SJCRH30 (cell line): ENCODE measurements at places on chromosomes 13 and 19. TPM values are rescaled to one million over a fixed set of nuclear protein-coding genes. Genes with fewer than 3 reads are reported as not detected.

Gene ZNF724
- total RNA-seq, result 38.5 and 43.8 TPM in 2 replicates

- H3K27ac ChIP-seq, result no peak overlapping the region
- no peak overlapping the region for H3K4me3 ChIP-seq
- no peaks in the 10 kb centered on the region for H3K36me3 ChIP-seq
- DNase-seq, result no peak
Measured at GRCh38 chr13:38730332-38730731, 43.5 kb downstream of the FREM2 start.

- H3K27me3 ChIP-seq, result no peaks in the 10 kb centered on the region
- no peaks in the 10 kb centered on the region for H3K4me1 ChIP-seq
- DNase-seq, result peak; percentile 66
- no peak overlapping the region for H3K27ac ChIP-seq
Measured at GRCh38 chr13:113292021-113292862, 4.8 kb upstream of the LAMP1 start.

GRCh38 chr13:83905641-83906040, 23.4 kb upstream of the SLITRK1 start:
- no peak for DNase-seq
- H3K27me3 ChIP-seq, result no peaks in the 10 kb centered on the region
- H3K36me3 ChIP-seq, result no peaks in the 10 kb centered on the region
- no peaks in the 10 kb centered on the region for H3K4me1 ChIP-seq
- no peak overlapping the region for H3K27ac ChIP-seq

- H3K4me1 ChIP-seq, result no peaks in the 10 kb centered on the region
- no peaks in the 10 kb centered on the region for H3K27me3 ChIP-seq
- no peak overlapping the region for H3K27ac ChIP-seq
- H3K36me3 ChIP-seq, result no peaks in the 10 kb centered on the region
- peak; percentile 56 for DNase-seq
- H3K4me3 ChIP-seq, result no peak overlapping the region
Measured at GRCh38 chr13:91722267-91722884, 324.0 kb downstream of the GPC5 start.

Gene DOCK9
- 53.7 and 60.5 TPM in 2 replicates for total RNA-seq

Gene ZNF99
- not detected in 2 replicates for total RNA-seq

Gene CCDC106
- total RNA-seq, result 9.7 and 10.8 TPM in 2 replicates

DNA sequence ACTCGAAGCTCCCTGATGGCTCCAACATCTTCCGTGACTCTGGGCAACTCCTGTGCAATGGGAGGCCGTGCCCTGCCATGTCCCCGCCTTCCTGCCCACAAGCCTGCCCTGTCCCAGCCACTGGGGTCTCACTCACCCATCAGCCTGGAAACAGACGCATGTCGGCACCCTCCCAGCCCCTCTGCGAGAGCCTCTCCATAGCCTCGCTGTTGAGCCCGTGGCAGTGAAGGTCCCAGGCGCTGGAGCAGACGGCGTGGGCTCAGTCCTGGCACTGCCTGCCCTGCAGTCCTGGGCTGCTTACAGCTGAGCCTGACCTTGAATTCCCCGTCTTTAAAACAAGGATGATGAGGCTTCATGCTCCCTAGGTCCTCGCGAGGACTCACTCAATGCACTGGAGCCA, 37.0 kb downstream of the MCF2L start:
- H3K36me3 ChIP-seq, result no peaks in the 10 kb centered on the region
- DNase-seq, result no peak
- H3K27me3 ChIP-seq, result no peaks in the 10 kb centered on the region
- H3K4me1 ChIP-seq, result peaks cover 14% of the 10 kb centered on the region
- H3K27ac ChIP-seq, result no peak overlapping the region

GRCh38 chr19:39175564-39175963, 21.2 kb upstream of the NCCRP1 start:
- peaks cover 6% of the 10 kb centered on the region; the same call in 1 of the 2 replicates for H3K36me3 ChIP-seq
- no peak overlapping the region for H3K4me3 ChIP-seq
- no peaks in the 10 kb centered on the region for H3K27me3 ChIP-seq
- no peak for DNase-seq
- H3K4me1 ChIP-seq, result no peaks in the 10 kb centered on the region

Gene RCBTB1
- 22.6 and 23.4 TPM in 2 replicates for total RNA-seq

DNA sequence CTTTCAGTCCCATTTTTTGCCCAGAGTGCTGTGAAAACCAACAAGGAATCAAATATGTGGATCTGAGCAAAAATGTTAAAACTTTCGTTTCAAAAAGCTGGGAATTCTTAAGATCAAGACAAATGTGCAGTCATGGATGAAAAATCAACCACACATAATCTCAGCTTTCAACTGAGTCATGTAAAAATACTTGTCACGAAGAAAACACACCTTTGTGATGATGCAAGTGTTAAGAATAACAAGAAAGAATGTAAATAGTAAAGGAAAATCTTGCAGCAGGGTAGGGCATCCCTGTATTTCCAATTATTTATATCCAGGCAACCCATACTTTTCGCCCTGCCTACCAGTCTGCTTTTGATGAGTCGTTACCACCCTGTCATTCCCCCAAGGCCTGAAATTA, 27.4 kb upstream of the DCLK1 start:
- peaks cover 38% of the 10 kb centered on the region for H3K4me1 ChIP-seq
- no peaks in the 10 kb centered on the region for H3K27me3 ChIP-seq
- no peak overlapping the region for H3K4me3 ChIP-seq
- H3K36me3 ChIP-seq, result no peaks in the 10 kb centered on the region

GRCh38 chr19:50823389-50824042, at the start of gene KLK1:
TSS of gene KLK1 (minus strand) at chr19:50823787. CDS start at chr19:50823748, 39 bp downstream.
- 0 out of 2 replicates have a peak, but pooled peaks cover 3% of the 10 kb centered on the region for H3K27me3 ChIP-seq
- no peak within 1 kb of the TSS for H3K27ac ChIP-seq
- no peak within 1 kb of the TSS for H3K4me3 ChIP-seq
- no peaks in the 10 kb centered on the region for H3K36me3 ChIP-seq
- H3K4me1 ChIP-seq, result peaks cover 11% of the 10 kb centered on the region; the same call in 1 of the 2 replicates

Gene DHDH
- total RNA-seq, result not detected in 2 replicates

Gene RASIP1
- 0.99 and 1.5 TPM in 2 replicates for total RNA-seq

GRCh38 chr19:2176337-2176994, 12.7 kb downstream of the DOT1L start:
- H3K36me3 ChIP-seq, result peaks cover 3% of the 10 kb centered on the region; the same call in 1 of the 2 replicates
- H3K27me3 ChIP-seq, result no peaks in the 10 kb centered on the region
- H3K27ac ChIP-seq, result no peak overlapping the region
- H3K4me1 ChIP-seq, result no peaks in the 10 kb centered on the region; the same call in 1 of the 2 replicates

DNA sequence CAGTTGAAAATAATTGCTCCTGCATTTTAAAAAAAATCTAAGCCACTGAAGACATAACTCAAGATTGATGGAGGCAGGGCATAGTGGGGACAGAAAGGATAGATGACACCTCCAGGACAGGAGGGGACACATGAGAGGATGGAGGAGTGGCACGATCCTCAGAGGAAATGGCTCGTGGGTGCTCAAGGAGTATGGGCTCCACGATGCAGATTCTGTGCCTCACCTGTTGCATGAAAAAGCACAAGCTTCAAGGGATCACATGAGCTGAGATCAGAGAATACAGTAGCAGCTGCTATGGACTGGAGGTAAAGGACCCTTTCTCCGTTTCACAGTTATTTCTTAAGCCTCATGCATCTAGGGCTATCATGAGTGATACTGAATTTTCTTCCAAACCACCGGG, 69.7 kb upstream of the KL start:
- DNase-seq, result peak; percentile 42
- no peak overlapping the region for H3K4me3 ChIP-seq
- H3K4me1 ChIP-seq, result peaks cover 11% of the 10 kb centered on the region

Gene ATP4B
- not detected in 2 replicates for total RNA-seq

DNA sequence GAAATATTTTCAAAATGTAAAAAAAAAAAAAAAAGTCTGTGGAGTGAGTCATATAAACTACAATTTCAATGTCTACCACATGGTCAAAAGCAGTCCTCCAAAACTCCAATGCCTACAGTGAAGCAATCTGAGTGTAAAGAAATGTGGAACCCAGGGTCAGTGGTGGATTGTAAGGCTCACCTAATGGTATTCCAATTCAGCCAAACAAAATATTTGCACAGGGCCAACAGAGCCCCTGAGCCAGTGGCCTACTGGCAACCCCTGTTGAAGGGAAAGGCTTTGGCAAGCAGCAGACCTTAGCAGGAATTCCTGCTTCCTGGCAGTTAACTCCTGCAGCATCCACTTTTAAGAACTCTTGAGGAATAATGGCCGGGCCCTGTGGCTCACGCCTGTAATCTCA, 3.4 kb downstream of the DNMT1 start:
- H3K27me3 ChIP-seq, result no peaks in the 10 kb centered on the region
- no peak overlapping the region for H3K4me3 ChIP-seq
- H3K27ac ChIP-seq, result no peak overlapping the region
- H3K36me3 ChIP-seq, result peaks cover 25% of the 10 kb centered on the region

GRCh38 chr19:47284324-47284899, 9.7 kb downstream of the INAFM1 start:
- H3K4me3 ChIP-seq, result no peak overlapping the region
- no peak overlapping the region for H3K27ac ChIP-seq
- no peaks in the 10 kb centered on the region for H3K36me3 ChIP-seq
- H3K4me1 ChIP-seq, result peaks cover 8% of the 10 kb centered on the region
- no peaks in the 10 kb centered on the region for H3K27me3 ChIP-seq

GRCh38 chr13:47170971-47171370, 274.1 kb upstream of the HTR2A start:
- no peak for DNase-seq
- H3K27me3 ChIP-seq, result no peaks in the 10 kb centered on the region
- no peak overlapping the region for H3K27ac ChIP-seq

Gene ATP4A
- total RNA-seq, result 0.14 TPM in 1 of 2 replicates, not detected in the other

DNA sequence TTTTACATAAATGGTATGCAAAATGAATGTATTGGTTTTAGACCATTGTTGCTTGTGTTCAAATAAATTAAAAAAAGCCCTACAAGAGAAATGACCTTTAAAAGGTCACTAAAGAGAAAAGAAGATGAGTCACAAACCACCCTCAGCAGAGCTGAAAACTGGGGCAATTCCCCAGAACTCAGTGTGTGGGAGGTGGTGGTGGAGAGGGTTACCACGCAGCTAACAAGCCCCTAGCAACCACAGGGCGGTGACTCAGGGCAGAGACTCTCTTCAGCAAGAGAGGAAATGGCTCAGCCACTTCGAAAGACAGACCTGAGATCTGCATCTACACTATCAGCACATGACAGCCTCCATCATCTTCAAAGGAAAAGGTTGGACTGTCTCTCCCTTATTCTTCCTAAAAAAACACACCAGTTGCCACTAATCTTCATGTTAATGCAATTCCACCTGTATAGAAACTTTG, 29.4 kb upstream of the NDFIP2 start:
- no peaks in the 10 kb centered on the region; the same call in 1 of the 2 replicates for H3K36me3 ChIP-seq
- H3K27ac ChIP-seq, result no peak overlapping the region
- H3K4me3 ChIP-seq, result no peak overlapping the region
